IMR-90 (cell line): ENCODE measurements at places on chromosomes 1 and 21. TPM values are rescaled to one million over a fixed set of nuclear protein-coding genes. Genes with fewer than 3 reads are reported as not detected.

DNA sequence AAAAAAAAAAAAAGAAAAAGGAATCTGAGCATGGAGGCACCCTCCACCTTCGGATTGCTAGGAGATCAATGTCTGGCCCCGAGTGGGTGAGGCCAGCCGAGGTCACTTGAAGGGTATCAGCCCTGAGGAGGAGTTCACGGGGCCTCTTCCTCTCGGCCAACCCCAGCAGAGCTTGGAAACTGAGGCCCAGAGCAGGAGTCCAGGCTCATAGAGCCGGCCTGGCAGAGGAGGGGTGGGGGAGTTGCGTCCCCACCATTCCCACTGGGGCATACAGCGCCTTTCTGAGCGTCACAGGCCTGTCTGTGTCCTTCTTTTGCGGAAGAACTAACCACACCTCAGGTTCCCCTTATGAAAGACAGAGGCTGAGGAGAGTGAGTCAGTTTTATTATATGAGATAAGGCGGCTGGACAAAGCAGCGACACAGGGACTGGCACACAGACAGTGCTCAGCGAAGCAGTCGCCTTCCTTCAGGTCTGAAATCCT, 17.1 kb upstream of the EPHA2 start:
- no peak overlapping the region for H3K4me3 ChIP-seq
- H3K36me3 ChIP-seq = no peaks in the 10 kb centered on the region
- DNase-seq = peak; percentile 45
- no peaks in the 10 kb centered on the region for H3K27me3 ChIP-seq
- H3K4me1 ChIP-seq = peaks cover 38% of the 10 kb centered on the region
- H3K27ac ChIP-seq = no peak overlapping the region

- peak; percentile 50 for DNase-seq
- no peak overlapping the region for H3K4me3 ChIP-seq
- no peak overlapping the region for H3K27ac ChIP-seq
- H3K27me3 ChIP-seq = peaks cover 27% of the 10 kb centered on the region
Measured at GRCh38 chr1:154190550-154190949, 1.4 kb downstream of the TPM3 start.

The S100A8 gene
- total RNA-seq = not detected in 2 replicates

GRCh38 chr1:246068217-246068512, 438.9 kb downstream of the SMYD3 start:
- H3K4me3 ChIP-seq = no peak overlapping the region
- H3K4me1 ChIP-seq = peaks cover 9% of the 10 kb centered on the region
- no peaks in the 10 kb centered on the region for H3K27me3 ChIP-seq

The ERICH3 gene
- not detected in 2 replicates for total RNA-seq

The SPATA6 gene
- total RNA-seq = 2.0 and 2.2 TPM in 2 replicates

- no peak overlapping the region for H3K27ac ChIP-seq
- H3K4me3 ChIP-seq = no peak overlapping the region
- no peaks in the 10 kb centered on the region for H3K36me3 ChIP-seq
- no peak for DNase-seq
- H3K27me3 ChIP-seq = peaks cover 56% of the 10 kb centered on the region
Measured at GRCh38 chr1:110107867-110108469, 4.3 kb upstream of the UBL4B start.

GRCh38 chr1:203120325-203121153, 7.0 kb upstream of the ADORA1 start:
- no peak for DNase-seq
- H3K4me1 ChIP-seq = no peaks in the 10 kb centered on the region
- no peak overlapping the region for H3K4me3 ChIP-seq
- peaks cover 80% of the 10 kb centered on the region for H3K27me3 ChIP-seq
- no peak overlapping the region for H3K27ac ChIP-seq
- no peaks in the 10 kb centered on the region for H3K36me3 ChIP-seq

- DNase-seq = peak; percentile 84
- no peak overlapping the region for H3K27ac ChIP-seq
- H3K4me1 ChIP-seq = no peaks in the 10 kb centered on the region
- H3K4me3 ChIP-seq = no peak overlapping the region
- H3K27me3 ChIP-seq = peaks cover 18% of the 10 kb centered on the region
Measured at GRCh38 chr1:156583821-156584622, 4.5 kb downstream of the TTC24 start.

GRCh38 chr1:205546541-205546940, 42.1 kb downstream of the CDK18 start:
- DNase-seq = no peak
- H3K27ac ChIP-seq = no peak overlapping the region

DNA sequence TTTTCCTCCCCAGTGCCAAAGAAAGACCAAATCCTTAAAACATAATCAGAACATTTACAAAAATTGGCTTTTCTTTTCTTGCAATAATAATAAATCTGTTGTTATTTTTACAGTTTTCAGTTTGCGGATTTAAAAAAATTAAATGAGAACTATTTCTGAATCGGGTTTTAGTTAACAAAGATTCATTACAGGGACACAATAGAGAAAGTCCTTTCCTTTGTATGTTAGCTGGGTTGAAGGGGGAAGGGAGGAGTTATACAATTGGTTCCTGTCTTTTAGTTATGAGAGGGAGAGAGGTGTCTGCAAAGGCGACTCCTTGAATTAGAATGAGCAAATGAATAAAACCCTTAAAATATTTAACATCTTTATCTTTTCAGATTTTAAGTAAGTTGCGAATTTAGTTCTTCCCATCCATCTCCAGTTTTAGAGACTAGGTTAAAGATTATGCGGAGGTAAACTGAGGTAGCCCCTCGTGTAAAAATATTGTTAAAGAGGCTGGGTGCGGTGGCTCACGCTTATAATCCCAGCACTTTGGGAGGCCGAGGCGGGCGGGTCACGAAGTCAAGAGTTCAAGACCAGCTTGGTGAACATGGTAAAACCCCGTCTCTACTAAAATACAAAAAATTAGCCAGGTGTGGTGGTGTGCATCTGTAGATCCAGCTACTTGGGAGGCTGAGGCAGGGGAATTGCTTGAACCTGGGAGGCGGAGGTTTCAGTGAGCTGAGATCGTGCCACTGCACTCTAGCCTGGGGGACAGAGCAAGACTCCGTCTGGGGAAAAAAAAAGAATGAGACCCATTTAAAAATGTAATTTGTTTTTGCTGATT, 3.9 kb downstream of the SPEN start:
- no peaks in the 10 kb centered on the region for H3K36me3 ChIP-seq
- DNase-seq = no peak
- H3K4me3 ChIP-seq = no peak overlapping the region
- no peak overlapping the region for H3K27ac ChIP-seq

- H3K4me3 ChIP-seq = no peak overlapping the region
- no peak overlapping the region for H3K27ac ChIP-seq
- no peaks in the 10 kb centered on the region for H3K4me1 ChIP-seq
- no peaks in the 10 kb centered on the region for H3K36me3 ChIP-seq
- DNase-seq = no peak
Measured at GRCh38 chr1:111973150-111973790, 16.2 kb downstream of the KCND3 start.

- H3K36me3 ChIP-seq = no peaks in the 10 kb centered on the region
- H3K27me3 ChIP-seq = no peaks in the 10 kb centered on the region
- no peak overlapping the region for H3K4me3 ChIP-seq
- DNase-seq = no peak
- H3K4me1 ChIP-seq = no peaks in the 10 kb centered on the region
- H3K27ac ChIP-seq = no peak overlapping the region
Measured at GRCh38 chr1:155540000-155540874, 22.4 kb downstream of the ASH1L start.

GRCh38 chr1:228084325-228084724, 1.8 kb downstream of the ARF1 start:
- H3K27me3 ChIP-seq = no peaks in the 10 kb centered on the region
- H3K4me3 ChIP-seq = peak overlapping the region; percentile 100
- peak; percentile 84 for DNase-seq
- no peak overlapping the region for H3K27ac ChIP-seq

GRCh38 chr1:17883136-17883535, 128.0 kb downstream of the ACTL8 start:
- H3K36me3 ChIP-seq = no peaks in the 10 kb centered on the region
- peaks cover 13% of the 10 kb centered on the region for H3K4me1 ChIP-seq
- no peak overlapping the region for H3K4me3 ChIP-seq
- no peak overlapping the region for H3K27ac ChIP-seq
